NCI-H460 (cell line): ENCODE measurements at places on chromosomes 1 and 21. TPM values are rescaled to one million over a fixed set of nuclear protein-coding genes. Genes with fewer than 3 reads are reported as not detected.

Gene LBR
- 82.5 and 87.0 TPM in 2 replicates for total RNA-seq

Gene ACTL8
- total RNA-seq: not detected in 2 replicates

Gene VHLL
- not detected in 2 replicates for total RNA-seq

Gene ADORA3
- not detected in 2 replicates for total RNA-seq

Gene VSIG8
- 0.05 TPM in 1 of 2 replicates, not detected in the other for total RNA-seq

Gene SUSD4
- total RNA-seq: not detected in 2 replicates

Gene LYST
- total RNA-seq: 4.2 and 8.7 TPM in 2 replicates

Gene HSPA6
- 0.45 and 0.84 TPM in 2 replicates for total RNA-seq

Gene BEST4
- total RNA-seq: not detected in 2 replicates

Gene TAF5L
- 25.2 and 25.9 TPM in 2 replicates for total RNA-seq

Gene NT5C1A
- not detected in 2 replicates for total RNA-seq

Gene RGS8
- total RNA-seq: not detected in 2 replicates

Gene CFAP57
- total RNA-seq: 0.46 and 0.69 TPM in 2 replicates

Gene DENND2D
- total RNA-seq: 0.67 and 1.3 TPM in 2 replicates

Gene SEMA4A
- total RNA-seq: 0.10 and 0.29 TPM in 2 replicates

Gene CYP4Z1
- total RNA-seq: not detected in 2 replicates

Gene SMPDL3B
- 0.94 and 0.98 TPM in 2 replicates for total RNA-seq

Gene SLAMF1
- total RNA-seq: not detected in 2 replicates

Gene BRDT
- total RNA-seq: not detected in 2 replicates

Gene SFN
- 21.7 and 23.1 TPM in 2 replicates for total RNA-seq

Gene ASPM
- total RNA-seq: 57.8 and 67.7 TPM in 2 replicates

Gene RXRG
- total RNA-seq: not detected in 2 replicates

Gene IVL
- total RNA-seq: not detected in 2 replicates

Gene TTLL10
- not detected in 2 replicates for total RNA-seq

Gene FCRL1
- total RNA-seq: not detected in 2 replicates

Gene AGTRAP
- 29.1 and 34.3 TPM in 2 replicates for total RNA-seq

Gene NIT1
- total RNA-seq: 44.3 and 60.6 TPM in 2 replicates

Gene DNAJC28
- total RNA-seq: 0.61 and 0.74 TPM in 2 replicates

Gene S1PR1
- not detected in 2 replicates for total RNA-seq

Gene C1QC
- not detected in 2 replicates for total RNA-seq

Gene PYHIN1
- not detected in 2 replicates for total RNA-seq

Gene TCEA3
- total RNA-seq: 0.20 and 0.27 TPM in 2 replicates

Gene C8B
- total RNA-seq: not detected in 2 replicates

Gene GNG5
- 78.3 and 79.8 TPM in 2 replicates for total RNA-seq

Gene AMPD1
- not detected in 2 replicates for total RNA-seq

Gene SLC44A5
- total RNA-seq: 4.8 and 5.9 TPM in 2 replicates

Gene GRHL3
- total RNA-seq: 3.1 and 3.3 TPM in 2 replicates

Gene PARS2
- total RNA-seq: 4.8 and 5.4 TPM in 2 replicates

Gene TACSTD2
- total RNA-seq: not detected in 2 replicates
